ENCODE measurements at places on chromosomes 13 and 19. TPM values are rescaled to one million over a fixed set of nuclear protein-coding genes. Genes with fewer than 3 reads are reported as not detected.

The CALR3 gene
- total RNA-seq: not detected

The SEMA6B gene
- total RNA-seq: 1.7 TPM

The CDKN2D gene
- 6.3 TPM for total RNA-seq

The KCNRG gene
- total RNA-seq: 0.49 TPM

The AXL gene
- 163 TPM for total RNA-seq

The CPAMD8 gene
- total RNA-seq: 0.17 TPM

The CEACAM3 gene
- total RNA-seq: not detected

The IZUMO4 gene
- total RNA-seq: 2.0 TPM

The ZNF20 gene
- 4.4 TPM for total RNA-seq

The TJP3 gene
- total RNA-seq: not detected

The PLEKHF1 gene
- total RNA-seq: 15.0 TPM

The ZNF723 gene
- not detected for total RNA-seq

The FPR2 gene
- not detected for total RNA-seq

The IRF3 gene
- total RNA-seq: 115 TPM

The CEACAM19 gene
- 1.5 TPM for total RNA-seq

The KASH5 gene
- total RNA-seq: not detected

The PBX4 gene
- total RNA-seq: 2.3 TPM

The ODAD3 gene
- total RNA-seq: 0.51 TPM

The LRRC4B gene
- not detected for total RNA-seq

The CBARP gene
- 3.0 TPM for total RNA-seq

The DZIP1 gene
- total RNA-seq: 7.1 TPM

The SLC46A3 gene
- 10.1 TPM for total RNA-seq

The RFPL4A gene
- total RNA-seq: not detected

The CACNA1A gene
- total RNA-seq: 0.03 TPM

The TBCB gene
- 195 TPM for total RNA-seq

The C19orf85 gene
- not detected for total RNA-seq

The KLK8 gene
- 88.9 TPM for total RNA-seq

The BEST2 gene
- not detected for total RNA-seq

The CELF5 gene
- 0.20 TPM for total RNA-seq

The ZNF560 gene
- 0.34 TPM for total RNA-seq

The LRG1 gene
- total RNA-seq: 0.35 TPM

The LYPD4 gene
- total RNA-seq: not detected

The C19orf33 gene
- 634 TPM for total RNA-seq

The CCL25 gene
- not detected for total RNA-seq

The NKPD1 gene
- 0.04 TPM for total RNA-seq

The DPP9 gene
- total RNA-seq: 86.8 TPM

The TBXA2R gene
- 0.46 TPM for total RNA-seq

The VASP gene
- total RNA-seq: 168 TPM

The LAIR1 gene
- not detected for total RNA-seq

The APOC4 gene
- not detected for total RNA-seq

The RAB3A gene
- 0.85 TPM for total RNA-seq

The SOX21 gene
- not detected for total RNA-seq

The C1QTNF9 gene
- not detected for total RNA-seq

The SACS gene
- 30.2 TPM for total RNA-seq

The PRSS57 gene
- not detected for total RNA-seq

The CEACAM1 gene
- total RNA-seq: 3.7 TPM

The CD79A gene
- total RNA-seq: 0.11 TPM

The SH2D3A gene
- 57.8 TPM for total RNA-seq

The NKG7 gene
- not detected for total RNA-seq

The ICAM4 gene
- 0.71 TPM for total RNA-seq

The MEGF8 gene
- 11.6 TPM for total RNA-seq

The ZNF132 gene
- 5.6 TPM for total RNA-seq

The FCGBP gene
- total RNA-seq: 0.20 TPM

The NFILZ gene
- not detected for total RNA-seq

The SERPINE3 gene
- not detected for total RNA-seq

The TSSK6 gene
- 0.44 TPM for total RNA-seq

The MAP4K1 gene
- total RNA-seq: 0.21 TPM

The CEACAM16 gene
- not detected for total RNA-seq
